Cerebellar cortex (tissue), 1 donor: ENCODE measurements at places on chromosomes 2 and 18.

DNA sequence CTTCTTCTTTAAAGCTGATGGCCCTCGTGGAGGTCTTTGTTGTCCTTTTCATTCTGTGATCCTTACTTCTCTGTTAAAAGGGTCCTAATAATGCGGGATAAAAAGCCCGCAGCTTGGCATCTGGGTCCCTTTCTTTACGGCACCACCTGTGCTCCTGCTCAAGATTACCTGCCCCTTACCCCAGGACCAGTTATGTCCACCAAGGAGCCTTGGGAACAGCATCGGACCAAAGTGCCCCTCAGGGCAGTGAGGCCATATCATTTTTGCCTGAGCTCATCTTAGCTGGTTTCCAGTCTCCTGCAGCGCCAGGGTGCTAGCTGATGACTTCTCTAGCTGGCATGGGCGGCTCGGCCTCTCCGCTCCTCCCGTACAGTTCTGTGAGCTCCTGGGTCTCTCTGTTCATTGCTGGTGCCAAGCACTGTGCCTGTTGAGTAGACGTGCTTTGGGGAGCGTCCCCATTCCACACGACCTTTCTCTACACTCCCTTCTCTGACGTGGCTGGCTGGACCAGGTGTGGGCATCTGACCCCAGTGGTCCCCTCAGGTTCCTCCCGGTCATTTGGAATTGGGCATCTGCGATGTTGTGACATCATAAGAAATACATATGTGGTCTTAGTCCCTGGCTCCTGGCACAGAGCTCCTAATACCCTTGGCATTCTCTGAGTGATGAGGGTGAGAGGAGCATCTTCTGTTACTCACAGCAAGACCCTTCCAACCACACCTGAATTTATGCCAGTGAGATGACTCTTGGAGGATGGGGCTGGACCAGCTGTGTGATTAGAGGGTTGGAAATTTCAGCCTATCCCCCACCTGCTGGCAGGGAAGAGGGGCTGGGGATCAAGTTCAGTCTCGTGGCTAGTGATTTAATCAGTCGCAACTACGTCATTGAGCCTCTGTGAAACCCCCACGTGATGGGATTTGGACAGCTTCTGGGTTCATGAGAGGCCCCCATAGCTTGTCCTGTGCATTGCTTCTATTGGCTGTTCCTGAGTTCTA is 134.2 kb upstream of the HS6ST1 start:
- DNase-seq: no peak

GRCh38 chr2:177353187-177353478 is 39.4 kb upstream of the AGPS start:
- no peak for DNase-seq

- no peak for DNase-seq
Observed at GRCh38 chr2:59093571-59093970, 852.4 kb upstream of the FANCL start.

- DNase-seq: no peak
Observed at GRCh38 chr2:68687018-68687417, 43.6 kb downstream of the PROKR1 start.

- no peak for DNase-seq
Observed at GRCh38 chr2:201460532-201460931, 9.0 kb downstream of the STRADB start.

GRCh38 chr18:35049111-35050027 is 8.2 kb downstream of the MAPRE2 start:
- no peak for DNase-seq

DNA sequence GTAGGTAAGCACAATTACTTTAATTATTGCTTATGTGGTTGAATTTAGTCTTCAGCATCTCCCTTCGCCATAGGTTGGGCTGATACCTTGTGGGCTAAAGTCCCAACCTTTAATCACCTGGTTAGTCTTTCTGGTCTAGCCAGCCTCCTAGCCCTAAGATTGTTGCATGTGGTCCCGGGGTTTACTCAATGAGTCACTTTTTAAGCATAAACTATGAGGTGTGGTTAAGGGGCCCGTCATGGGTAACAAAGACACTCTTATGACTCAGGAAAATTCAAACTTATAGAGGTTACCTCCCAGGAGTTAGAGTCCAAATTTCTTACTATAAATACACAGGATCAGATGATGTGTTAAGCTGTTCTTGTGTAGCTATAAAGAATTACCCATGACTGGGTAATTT is 841.6 kb downstream of the TRIB2 start:
- no peak for DNase-seq
